ENCODE measurements at places on chromosomes 7 and 10.
A peak's percentile ranks its signal among the peaks of the same experiment; 100 is the strongest.

DNA sequence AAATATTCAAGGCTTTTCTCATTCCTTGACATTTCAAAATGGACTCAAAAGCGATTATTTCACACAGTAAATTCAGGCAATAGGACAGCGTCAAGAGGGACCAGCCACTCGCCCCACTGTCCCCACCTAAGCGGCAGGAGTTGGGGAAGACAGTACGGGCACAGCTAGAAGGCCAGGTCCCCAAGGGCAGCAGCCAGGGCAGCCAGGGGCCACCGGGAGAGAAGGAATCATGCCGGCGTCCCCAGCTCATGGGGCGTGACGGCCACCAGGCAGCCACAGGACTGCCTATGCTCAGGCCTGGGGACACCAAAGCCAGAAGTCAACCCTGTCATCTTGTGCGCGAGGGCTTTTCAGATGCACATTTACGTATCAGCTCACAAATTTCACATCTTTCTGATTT is 225.7 kb upstream of the PPP2R2D start:
- no peak for DNase-seq

DNA sequence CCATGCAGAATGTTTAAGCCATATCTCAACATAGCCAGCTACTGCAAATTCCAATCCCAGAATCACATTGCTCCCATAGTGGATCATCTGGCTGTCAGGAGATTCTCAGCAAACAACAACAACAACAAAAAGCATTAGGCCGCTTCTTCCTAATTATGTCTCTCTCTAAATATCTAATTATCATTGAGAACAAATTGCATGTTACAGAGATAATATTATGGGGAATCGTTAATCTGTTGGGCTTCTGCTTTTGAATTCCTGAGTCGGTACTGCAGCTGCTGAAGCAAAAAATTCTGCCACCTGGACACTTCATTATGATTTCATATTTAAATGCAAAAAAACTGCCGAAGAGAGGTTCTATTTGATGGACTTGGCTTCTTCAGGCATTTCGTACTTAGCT is 388.7 kb downstream of the GFRA1 start:
- no peak for DNase-seq

DNA sequence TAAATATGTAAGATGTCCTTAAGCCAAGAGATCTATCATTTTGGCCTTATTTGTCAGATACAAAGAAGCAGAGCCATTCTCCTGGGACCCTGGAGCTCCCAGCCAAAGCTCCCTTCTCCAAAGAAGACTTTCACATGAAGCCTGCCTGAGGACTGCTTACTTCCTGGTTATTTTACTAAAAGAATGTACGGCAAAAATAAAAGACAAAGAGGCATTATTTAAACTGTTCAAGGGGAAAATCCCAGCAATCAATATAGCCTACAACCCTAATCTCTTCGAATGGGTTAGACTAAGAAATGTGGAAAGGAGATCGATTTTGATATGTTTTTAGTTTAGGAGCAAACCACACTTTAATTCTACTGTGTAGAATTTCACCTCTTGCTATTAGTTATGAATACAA is 237.9 kb upstream of the CTBP2 start:
- no peak for DNase-seq

GRCh38 chr10:63671317-63671937 is 150.2 kb downstream of the REEP3 start:
- peak; percentile 96 for DNase-seq

DNA sequence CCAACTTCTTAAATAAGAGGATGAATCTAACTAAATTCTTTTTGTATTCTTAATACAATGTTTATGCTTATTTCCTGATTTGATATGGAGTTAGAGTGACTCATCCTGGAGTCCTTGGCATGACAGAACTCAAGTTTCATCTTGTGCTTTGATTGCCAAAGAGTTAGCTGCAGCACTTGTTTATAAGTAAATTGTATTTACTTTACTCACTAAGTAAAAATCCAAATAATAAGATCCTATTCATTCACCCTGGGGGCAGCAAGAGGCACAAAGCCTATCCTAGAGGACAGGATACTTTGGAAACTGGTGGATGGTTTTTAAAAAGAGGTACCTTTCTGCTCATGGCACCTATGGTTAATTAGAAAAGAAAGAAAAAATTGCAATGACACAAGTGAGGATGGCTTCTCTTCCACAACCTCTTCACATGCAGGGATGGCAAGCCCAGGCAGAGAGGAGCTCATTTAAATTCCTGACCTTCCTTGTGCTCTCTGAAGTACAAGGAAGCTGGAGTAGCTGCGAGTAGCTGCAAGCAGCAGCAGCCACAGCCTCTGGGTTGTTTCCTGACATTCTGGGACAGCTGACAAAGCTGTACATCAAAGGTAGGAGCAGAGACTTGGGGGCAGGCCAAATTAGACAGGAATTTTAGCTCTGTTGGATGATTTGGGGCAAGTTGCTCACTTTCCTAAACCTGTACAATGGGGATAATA is 28.5 kb upstream of the CROT start:
- peak; percentile 43 for DNase-seq
